ENCODE measurements at places on chromosomes 11 and 22.

GRCh38 chr11:97751952-97752351 is 1268.8 kb upstream of the CNTN5 start:
- no peak for DNase-seq

DNA sequence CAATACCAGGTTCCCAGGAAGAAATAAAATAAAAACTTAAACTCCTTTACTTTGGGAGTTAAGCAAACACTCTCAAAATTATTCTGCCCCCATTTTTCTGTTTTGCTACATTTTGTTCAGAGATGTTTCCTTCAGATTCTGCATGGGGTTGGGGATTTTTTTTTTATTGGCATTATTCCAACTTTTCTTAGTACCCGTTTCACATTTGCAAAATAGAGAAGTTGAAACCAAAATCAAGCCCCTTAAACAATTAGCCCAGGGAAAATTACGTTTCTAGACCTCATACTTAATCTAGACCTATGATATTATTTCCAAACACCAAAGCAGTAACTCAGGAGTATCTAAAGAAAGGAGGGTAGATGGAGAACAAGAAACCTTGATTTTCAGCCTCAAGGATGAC is 20.6 kb upstream of the MS4A7 start:
- DNase-seq: no peak

GRCh38 chr11:75223954-75224643 is 16.5 kb upstream of the TPBGL start:
- peak; percentile 44 for DNase-seq

GRCh38 chr11:126327281-126328000 is 23.6 kb downstream of the DCPS start:
- DNase-seq: no peak

- DNase-seq: no peak
Measured at GRCh38 chr11:94678901-94679300, 89.3 kb upstream of the AMOTL1 start.

DNA sequence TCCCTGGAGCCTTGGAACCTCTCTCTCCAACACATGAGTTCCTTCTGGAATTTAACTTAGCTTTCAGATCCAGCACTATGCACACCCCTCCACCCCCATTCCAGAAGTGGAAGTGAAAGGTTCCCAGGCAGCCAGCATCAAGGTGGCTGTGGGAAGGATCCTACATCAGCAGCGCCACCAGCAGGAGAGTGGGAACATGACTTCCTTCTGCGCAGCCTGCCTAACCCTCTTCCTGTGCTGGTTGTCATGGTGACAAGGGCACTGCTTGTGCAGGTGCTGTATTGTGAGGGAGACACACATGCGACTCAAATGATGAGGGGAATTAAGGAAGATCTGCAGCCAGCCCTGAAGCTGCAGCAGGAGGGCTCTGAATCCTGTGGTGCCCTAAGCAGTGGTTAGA is 904.5 kb upstream of the API5 start:
- DNase-seq: peak; percentile 95

Measured in H9 (cell line).